Activated CD4-positive, alpha-beta T cell treated with anti-CD3 and anti-CD28 coated beads, Interleukin-2, amount 50 U/mL, for 16 hours (primary cell): ENCODE measurements at places on chromosomes 11 and 22.

- no peak for DNase-seq
These were observed 401.3 kb upstream of the CADM1 start for GRCh38 chr11:115905341-115906000.

GRCh38 chr11:35255514-35255913, 116.5 kb downstream of the CD44 start:
- no peak for DNase-seq

DNA sequence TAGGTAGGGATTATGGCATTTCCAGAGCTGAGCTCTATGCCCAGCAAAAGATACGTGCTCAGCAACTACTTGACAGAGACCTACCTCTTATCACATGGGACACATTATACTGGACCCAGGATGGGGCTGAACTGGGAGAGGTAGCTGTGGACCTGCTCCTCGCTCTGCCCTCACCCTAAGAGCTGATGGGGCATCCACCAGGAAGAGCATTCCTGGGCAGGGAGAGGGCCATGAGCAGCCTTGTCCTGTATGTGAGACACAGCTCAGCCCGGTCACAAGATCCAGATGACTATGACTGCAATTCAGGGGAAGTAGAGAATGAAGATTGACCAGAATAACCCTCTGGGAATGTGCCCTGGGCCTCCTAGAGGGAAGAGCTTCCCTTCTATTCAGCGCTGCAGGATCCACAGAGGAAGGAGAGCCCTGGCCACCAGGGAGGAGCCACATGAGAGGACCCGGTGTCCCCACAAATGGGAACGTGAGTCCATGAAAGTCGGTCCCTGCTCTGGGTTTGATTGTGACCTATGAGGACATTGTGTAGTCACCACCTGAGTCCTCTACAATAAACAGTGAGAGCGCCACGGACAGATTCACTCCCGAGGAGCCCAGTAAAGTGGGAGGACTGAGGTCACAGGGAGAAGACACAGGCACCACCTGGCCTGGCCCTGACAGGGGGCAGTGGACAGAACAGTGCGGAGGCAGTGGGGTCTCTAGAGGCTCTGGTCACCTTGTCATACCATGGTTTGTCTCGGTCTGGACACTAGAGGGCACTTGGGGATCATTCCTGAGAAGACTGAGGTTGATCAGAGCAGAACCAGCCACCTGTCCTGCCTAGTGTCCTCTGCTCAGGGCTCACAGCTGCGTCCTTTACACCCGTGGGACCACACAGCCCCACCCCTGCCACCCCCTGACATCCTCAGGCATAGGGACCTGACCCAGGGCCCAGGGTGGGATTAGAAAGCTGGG, 99.5 kb downstream of the ZNF280B start:
- DNase-seq, result peak; percentile 8

DNA sequence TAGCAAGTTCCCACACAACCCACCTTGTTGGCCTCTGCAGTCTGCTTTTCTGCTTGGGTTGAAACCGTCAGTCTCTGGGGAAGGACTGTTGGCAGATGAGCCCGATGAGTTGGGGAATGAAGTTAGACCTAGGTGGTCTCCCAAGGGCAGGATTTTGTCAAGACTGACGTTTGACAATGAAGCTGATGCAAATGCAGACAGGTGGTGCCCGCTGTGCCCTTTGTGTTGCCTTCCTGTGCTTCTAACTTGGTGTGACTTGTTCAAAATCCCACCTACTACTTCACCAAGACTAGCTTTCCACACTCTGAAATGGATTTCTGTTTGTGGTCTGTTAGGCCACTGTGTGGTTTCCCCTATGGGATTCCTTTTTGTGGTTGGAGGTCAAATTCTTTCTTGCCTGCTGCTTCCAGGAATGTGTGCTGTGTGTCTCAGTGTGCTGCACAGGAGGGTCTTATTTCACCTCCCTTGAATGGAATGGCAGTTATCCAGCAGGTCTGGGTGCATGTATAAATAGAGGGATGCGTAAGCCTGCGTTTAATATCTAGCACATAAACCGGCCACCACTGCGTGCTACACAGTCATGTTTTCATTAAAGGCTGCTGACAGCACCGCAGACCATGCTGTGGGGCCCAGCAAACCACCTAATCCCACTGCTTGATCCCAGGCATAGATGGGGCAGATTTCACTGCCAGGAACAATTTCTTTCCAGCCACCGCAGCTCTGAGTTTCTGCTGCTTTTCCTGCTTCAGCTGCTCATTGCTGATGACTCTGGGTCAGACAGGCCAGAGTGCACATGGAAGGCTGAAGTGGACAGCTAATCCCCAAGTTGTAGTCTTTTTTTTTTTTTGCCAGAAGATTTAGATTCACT, 44.8 kb downstream of the ADAMTS8 start:
- no peak for DNase-seq

GRCh38 chr11:85379066-85379465, 248.1 kb downstream of the DLG2 start:
- no peak for DNase-seq

GRCh38 chr22:29155966-29156365, 49.7 kb upstream of the EMID1 start:
- no peak for DNase-seq

- DNase-seq, result no peak
These were observed 20.6 kb upstream of the AP1B1 start for GRCh38 chr22:29408940-29409339.

DNA sequence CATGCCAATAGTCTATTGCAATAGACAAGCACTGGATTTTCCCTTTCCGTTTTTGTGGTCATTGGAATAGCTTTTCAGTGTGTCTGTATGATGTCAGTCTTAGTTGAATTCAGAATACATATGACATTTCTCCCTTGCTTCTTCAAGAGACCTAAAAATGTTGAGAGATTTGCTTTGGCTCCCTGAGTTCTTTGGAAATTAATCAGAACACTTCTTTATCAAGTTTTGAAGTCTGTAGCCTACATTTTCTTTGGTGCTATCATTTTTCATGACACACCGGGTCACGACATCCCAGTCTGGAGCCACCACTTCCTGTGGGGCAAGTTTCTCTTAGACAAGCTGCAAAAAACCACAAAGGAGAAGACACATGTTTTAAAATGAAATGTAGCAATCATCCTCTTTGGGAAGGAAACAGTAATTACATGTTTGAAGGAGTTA, 847.1 kb downstream of the OPCML start:
- DNase-seq, result no peak

DNA sequence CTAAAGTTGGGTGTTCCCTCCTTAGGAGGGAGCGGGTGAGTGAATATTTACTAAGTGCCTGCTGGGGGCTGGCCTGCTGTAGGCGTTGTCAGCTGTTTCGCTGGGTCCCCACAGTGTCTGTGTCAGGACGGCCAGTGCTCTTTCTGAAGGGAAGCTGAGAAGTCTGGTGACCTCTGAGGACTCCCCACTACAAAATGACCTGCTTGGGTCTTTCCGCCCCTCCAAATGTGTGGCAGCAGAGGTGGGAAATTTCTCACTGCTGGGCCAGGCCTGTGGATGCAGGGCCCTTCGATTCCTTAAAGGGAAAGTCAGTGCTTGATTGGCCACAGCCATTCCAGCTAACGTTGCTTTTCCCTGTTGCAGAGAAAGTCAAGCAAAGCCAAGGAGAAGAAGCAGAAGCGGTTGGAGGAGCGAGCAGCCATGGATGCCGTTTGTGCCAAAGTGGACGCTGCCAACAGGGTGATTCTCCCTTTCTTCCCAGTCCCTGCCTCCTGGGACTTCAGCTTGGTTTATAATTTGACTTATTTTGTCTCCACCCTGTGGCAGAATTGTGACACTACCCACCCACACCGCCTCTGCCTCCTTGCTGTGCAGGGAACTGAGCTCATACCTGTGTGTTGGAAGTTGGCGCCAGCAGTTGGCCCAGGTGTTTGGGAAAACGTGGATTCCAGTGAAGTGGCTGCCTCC, 6.8 kb downstream of the NAA40 start:
- peak; percentile 54 for DNase-seq

DNA sequence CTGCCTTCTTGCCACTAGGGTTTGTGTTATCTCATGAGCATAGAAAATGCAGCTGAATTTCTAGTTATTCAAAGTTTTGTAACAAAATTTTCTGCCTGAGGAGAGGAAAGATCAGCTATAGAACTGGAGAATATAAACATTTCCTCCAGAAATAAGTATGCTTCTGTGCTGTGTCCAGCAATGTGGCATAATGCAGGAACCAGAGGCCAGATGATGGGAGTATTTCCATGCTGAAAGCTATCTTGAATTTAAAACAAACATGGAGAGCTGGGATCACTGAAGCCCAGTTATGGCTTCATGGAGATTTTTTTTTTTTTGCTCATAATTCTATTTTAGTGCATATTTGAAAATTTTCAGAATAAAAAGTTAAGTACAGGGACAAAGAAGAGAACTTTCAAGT, 608.2 kb downstream of the SOX6 start:
- no peak for DNase-seq

DNA sequence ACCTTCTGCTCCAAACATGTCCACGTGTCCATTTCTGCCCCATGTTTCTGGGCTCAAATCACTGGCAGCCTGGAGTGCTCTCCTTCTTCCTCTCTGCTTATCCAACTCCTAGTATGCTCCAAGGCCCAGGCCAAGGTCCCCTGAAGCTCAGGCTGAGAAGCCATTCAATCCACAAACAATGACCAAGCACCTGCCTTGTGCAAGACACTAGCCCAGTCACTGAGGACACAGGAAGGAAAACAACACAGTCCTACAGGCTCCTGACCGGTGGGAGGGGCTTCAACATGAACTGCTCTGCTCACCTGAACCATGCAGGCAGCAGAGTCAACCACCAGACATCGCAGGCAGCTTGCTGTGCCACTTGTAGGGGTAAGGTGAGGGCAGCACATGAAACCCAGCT, 93.6 kb downstream of the RPL27A start:
- no peak for DNase-seq

- peak; percentile 46 for DNase-seq
These were observed 2.9 kb upstream of the MTFP1 start for GRCh38 chr22:30422481-30423300.

DNA sequence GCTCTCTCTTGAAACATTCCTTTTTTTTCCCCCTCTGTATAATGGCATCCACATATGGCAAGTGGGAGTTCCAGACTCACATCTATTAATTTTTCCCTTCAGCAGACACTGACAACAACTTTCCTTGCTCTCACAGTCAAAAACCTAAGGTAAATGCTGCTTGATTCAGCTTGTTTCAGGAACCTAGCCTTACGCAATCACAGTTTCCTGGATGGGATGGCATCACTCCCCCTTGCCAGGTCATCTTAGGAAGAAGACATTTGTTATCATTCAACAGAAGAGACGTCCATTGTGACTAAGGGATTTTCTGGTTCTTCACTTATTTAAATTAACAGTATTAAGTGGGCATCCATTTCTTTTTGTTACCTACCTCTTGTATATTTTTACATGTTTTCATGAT, 112.0 kb upstream of the PDGFD start:
- no peak for DNase-seq

GRCh38 chr22:39185601-39186012, 33.1 kb upstream of the CBX7 start:
- no peak for DNase-seq

- DNase-seq, result no peak
These were observed 58.8 kb downstream of the ISX start for GRCh38 chr22:35124691-35125219.

DNA sequence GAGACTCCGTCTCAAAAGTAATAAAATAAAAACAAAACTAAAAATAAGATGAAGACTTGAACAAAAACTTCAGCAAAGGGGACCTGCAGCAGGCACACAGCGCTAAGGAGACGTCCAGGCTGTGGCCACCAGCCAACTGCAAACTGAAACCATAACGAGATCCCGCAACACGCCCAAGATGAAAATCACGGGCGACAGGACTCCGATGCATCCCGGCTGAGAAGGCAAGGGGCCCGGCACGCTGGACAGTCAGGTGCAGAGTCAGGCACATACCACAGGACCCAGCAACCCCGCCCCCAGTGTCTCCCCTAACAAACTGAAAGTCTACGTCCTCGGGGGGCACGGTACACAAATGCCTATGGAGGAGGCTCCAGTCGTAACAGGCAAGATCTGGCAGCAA, 9.2 kb downstream of the HRAS start:
- no peak for DNase-seq

DNA sequence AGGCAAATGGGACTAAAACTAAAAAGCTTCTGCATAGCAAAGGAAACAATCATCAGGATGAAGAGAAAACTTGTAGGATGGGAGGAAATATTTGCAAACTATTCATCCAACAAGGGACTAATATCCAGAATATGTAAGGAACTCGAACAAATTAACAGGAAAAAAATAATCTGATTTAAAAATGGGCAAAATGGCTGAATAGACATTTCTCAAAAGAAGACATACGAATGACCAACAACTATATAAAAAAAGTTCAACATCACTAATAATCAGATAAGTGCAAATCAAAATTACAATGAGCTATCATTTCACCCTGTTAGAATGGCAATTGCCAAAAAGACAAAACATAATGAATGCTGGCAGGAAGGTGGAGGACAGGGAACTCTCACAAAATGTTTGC, 12.0 kb downstream of the OR52E1 start:
- no peak for DNase-seq

GRCh38 chr22:36295247-36295646, 42.3 kb downstream of the APOL1 start:
- no peak for DNase-seq

- no peak for DNase-seq
These were observed 661.7 kb downstream of the DLG2 start for GRCh38 chr11:84965484-84965883.

- DNase-seq, result no peak
These were observed 15.8 kb upstream of the SLCO2B1 start for GRCh38 chr11:75135021-75135650.

DNA sequence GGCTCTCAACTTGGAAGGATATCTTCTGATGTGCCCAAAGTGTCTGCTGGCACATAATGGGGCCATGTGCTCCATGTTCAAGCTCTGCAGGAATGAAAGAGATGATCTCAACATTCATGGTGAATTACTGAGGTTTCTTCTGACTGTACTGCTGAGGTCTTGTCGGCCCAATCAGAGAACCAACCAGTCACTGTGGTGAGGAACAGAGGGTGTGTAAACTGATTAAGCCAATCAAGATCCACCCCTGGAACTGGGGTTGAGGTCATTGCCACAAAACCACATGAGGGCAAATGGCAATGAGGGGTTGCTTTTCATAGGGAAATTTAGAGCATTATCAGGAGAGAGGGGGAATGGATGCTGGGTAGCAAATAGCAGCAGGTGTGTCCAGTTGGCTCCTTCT, 152.3 kb upstream of the RAG2 start:
- peak; percentile 3 for DNase-seq

GRCh38 chr11:91299980-91300379, 924.6 kb upstream of the FAT3 start:
- no peak for DNase-seq

DNA sequence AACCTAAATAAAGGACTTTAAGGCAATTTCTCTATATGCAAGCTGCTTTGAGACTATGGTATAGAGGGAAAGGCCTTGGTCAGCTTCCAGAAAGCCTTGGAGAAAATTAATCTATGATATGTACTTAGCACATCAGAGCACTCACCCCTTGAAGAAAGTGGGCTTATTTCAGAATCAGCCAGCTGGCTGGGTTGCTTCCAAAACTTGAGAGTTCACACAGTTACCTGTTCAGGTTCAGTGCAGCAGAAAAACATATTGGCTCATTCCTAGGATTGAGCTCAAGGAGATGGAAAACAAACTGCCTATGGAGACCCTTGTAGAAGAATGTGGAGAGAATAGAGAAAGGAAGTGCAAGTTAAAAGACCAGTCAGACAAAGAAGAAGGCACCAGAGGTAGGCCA, 22.7 kb downstream of the CCDC81 start:
- DNase-seq, result no peak

GRCh38 chr11:2434008-2434407, 10.3 kb downstream of the TRPM5 start:
- DNase-seq, result no peak

GRCh38 chr11:77637345-77638165, at the start of gene CLNS1A:
Gene CLNS1A, minus strand, starts transcription at chr11:77637794. Its CDS starts 80 bp downstream, at chr11:77637714.
- DNase-seq, result peak; percentile 92
